ENCODE measurements at places on chromosomes 5 and 9.

DNA sequence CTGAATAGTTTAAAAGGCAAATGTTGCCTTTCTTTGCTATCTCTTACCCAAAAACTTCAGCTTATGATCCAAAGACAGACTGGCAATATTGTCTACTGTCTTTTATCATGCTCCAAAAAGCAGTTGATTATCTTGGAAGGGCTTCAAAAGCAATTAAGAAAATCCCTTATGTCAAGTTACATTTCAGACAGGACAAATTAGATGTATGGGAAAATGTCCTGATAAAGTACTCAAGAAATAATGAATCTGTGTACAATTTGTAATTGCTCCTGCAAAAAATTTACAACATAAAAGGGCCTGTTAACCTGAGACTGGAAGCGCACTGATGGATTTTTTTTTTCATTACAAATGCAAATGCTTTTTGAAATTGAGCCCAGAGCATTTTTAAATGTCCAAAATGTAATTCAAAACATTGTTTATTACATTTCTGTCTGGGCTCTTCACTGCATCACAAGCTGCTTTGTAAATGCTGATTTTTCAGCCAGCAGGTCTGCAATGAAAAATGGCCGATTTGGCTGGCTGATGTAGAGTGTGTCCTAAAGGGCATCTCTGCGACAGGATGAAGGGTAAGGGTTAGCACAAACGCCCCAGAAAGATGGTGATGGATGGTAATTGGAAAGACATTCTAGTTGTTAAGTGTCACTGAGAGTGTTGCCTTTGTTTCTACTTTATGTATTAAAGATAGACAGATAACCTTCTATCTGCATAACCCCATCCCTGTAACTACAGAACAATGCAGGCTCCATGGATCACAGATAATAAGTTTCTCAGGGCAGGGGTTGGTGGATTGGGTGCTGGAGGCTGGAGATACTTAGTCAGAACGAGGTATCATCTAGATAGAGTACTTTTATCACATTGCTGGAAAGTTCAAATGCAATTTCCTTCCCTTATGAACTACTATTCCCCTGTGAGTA is 27.0 kb downstream of the MAT2B start:
- no peak for DNase-seq

DNA sequence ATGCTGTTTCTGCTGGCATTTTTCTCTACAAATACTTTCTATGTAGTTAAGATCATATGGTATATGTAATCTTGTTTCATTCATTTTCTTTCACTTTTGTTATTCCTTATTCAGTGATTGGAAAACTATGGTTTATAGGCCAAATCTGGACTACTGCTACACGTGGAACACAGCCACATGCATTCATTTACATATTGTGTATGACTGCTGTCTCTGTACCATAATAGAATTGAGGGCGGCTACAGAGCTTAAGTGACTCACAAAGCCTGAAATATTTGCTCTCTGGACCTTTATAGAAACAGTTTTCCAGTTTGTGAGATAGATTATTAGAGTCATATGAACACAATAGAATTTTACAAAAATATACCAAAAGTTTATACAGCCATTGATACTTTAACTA is 133.6 kb upstream of the CDKN2B start:
- DNase-seq: no peak

GRCh38 chr5:135426102-135427082 is 20.8 kb downstream of the DCANP1 start:
- no peak for DNase-seq

DNA sequence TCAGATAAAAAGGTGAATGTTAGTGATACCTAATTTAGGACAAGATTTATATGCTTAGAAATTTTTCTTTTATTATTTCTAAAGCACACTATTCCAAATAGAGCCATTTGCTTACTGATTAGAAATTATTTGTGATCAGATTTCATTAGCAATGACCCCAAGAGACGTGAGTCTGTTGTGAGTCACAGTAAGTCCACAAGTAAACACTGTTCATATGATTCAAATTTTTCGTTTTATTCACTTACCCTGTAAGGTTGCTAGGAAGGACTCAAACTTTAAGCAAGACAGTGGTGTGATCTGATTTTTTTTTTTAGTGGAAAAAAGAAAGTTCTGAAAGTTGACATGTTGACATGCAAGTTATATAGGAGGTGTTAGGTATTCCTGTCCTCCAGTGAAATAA is 1.2 kb downstream of the CARD6 start:
- no peak for DNase-seq

DNA sequence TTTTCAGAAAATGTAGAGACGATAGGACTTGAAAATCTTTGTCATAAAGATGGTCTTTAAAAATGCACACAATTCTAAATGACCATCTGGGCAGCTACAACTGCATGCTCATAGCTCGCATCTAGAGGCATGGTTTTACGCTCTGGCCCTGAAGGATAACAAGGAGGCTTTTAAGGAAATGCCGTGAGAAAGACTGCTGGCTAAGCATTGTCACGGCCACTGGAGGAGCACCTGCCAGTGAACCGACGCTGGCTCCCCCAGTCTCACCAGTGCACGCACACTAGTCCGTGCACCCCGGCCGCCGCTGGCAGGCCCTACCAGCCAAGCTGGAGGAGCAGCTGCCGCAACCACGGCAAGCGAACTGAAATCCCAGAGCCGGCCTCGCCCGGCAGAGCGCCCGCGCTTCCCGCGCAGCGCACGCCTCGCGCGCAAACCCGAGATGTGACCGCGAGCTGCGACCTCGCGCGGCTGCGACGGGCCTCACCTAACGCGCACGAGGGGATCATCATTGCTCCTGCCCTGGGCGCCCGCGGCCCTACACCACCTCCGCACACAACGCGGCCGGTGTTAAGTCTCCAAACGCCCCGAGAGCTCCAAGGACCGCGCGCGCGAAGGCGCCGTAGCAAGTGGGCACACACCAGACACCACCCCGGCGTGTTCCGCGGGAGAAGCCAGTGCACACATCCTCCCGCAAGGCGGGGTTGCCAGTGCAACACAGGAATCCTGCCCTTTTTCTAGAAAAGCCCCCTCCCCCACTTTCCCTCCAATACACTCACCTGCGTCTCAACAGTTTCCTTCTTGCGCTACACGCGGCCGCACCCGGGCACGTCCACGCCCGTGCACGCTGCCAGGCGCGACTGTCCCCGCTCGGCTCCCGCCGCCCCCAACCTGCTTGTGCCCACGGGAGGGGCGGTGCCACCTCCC is 5.3 kb downstream of the ELAVL2 start:
- DNase-seq: no peak

- no peak for DNase-seq
These were observed 5.7 kb downstream of the CDO1 start for GRCh38 chr5:115810761-115811160.

DNA sequence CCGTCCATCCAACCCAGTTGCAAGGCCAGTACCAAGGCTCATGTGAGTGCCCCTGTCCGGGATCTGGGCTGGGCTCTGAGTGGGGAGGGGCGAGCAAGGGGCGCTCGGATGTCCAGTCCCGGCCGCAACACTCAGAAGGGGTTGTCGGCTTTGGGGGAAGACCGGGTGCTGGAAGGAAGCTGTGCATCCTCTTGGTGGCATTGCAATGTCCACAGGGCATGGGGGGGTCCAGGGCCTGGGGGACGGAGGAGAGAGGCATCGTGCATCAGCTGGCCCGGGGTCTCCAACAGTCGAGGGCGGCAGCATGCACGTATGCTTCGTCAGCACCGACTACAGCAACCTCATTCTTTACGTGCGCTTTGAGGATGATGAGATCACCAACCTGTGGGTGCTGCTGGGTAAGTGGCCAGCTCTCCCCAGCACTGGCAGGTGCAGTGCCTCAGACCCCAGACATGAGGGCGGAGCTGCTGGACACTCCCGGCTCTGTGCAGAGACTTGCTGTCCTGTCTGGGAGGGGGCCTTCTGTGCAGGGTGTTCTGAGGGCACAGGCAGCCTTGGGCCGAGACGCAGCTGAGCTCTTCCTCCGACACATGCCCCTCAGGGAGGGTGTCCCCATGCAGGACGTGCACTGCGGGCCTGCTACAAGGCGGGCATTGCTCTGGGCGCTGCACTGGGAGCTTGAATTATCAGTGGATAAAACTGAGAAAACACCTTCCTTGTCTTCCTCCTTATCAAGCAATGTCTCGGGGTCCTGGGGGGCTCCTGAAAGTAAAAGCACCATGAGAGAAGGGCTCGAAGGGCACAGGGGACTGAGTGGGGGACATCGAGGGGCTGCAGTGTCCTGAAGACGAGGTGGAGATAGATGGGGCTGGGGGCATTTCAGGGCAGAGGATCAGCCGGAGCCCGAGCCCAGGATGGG is 22.5 kb downstream of the GLT6D1 start:
- no peak for DNase-seq

GRCh38 chr5:142293486-142293885 is 31.3 kb downstream of the SPRY4 start:
- DNase-seq: no peak

- DNase-seq: no peak
These were observed 31.3 kb downstream of the TNFSF15 start for GRCh38 chr9:114774524-114774923.

GRCh38 chr9:10265153-10265631 is 347.6 kb downstream of the PTPRD start:
- no peak for DNase-seq

GRCh38 chr5:83856881-83857280 is 136.2 kb upstream of the HAPLN1 start:
- no peak for DNase-seq

DNA sequence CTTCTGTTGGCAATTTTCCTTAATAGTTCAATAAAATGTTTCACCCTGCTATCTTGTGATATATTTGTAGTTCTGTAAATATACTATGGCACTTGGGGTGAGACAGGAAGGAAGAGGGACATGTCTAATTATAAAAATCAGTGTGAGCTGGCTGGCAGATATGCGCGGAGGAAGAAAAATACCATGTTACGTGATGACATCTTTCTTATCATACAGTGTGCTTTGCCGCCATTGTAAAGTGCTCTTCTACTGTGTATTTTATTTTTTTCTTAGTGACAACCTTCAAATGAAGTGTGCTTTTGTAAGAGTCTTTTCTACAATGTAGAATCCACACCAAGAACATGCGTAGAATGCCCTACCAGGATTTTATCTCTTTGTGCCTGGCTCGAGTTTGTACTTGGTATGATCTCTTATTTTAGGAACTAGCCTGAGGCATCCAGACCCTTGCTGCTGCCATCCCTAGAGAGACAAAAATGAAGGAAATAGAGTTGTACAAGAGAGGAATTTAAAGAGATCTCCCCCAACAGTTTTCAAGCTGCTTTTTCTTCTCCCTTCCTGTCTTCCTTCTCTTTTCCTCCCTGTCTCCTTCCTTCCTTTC is 46.7 kb upstream of the RIOK2 start:
- no peak for DNase-seq

DNA sequence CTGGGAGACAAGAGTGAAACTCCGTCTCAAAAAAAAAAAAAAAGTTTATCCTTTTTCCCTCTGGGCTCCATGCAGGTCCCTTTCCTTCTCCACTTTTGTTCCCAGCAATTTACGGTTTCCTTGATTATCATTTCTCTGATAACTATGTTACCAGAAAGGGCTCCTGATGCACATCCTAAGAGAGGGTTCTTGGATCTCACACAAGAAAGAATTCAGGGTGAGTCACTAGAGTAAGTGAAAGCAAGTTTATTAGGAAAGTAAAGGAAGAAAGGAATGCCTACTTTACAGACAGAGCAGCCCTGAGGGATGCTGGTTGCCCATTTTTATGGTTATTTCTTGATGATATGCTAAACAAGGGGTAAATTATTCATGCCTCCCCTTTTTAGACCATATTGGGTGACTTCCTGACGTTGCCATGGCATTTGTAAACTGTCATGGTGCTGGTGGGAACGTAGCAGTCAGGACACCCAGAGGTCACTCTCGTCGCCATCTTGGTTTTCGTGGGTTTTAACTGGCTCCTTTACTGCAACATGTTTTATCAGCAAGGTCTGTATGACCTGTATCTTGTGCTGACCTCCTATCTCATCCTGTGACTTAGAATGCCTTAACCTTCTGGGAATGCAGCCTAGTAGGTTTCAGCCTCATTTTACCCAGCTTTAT is 13.5 kb upstream of the MELK start:
- no peak for DNase-seq

DNA sequence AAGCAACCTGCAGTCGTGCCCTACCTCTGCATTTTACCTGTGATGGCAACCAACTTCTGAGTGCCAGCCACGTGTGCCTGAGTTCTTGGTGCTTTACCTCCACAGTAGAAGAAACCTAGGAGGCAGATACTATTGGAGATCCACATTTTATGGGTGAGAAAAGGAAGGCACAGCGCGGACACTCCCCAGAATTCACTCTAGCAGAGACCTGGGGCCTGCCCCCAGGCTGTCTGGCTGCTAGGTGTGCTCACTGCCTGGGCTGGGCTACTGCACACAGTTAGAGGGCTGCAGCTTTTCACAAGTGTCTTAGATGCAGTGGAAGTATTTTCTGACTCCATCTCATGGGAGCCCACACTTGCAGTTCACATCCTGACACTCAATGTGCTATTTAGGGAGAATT is 598.8 kb upstream of the ADAMTS16 start:
- no peak for DNase-seq

DNA sequence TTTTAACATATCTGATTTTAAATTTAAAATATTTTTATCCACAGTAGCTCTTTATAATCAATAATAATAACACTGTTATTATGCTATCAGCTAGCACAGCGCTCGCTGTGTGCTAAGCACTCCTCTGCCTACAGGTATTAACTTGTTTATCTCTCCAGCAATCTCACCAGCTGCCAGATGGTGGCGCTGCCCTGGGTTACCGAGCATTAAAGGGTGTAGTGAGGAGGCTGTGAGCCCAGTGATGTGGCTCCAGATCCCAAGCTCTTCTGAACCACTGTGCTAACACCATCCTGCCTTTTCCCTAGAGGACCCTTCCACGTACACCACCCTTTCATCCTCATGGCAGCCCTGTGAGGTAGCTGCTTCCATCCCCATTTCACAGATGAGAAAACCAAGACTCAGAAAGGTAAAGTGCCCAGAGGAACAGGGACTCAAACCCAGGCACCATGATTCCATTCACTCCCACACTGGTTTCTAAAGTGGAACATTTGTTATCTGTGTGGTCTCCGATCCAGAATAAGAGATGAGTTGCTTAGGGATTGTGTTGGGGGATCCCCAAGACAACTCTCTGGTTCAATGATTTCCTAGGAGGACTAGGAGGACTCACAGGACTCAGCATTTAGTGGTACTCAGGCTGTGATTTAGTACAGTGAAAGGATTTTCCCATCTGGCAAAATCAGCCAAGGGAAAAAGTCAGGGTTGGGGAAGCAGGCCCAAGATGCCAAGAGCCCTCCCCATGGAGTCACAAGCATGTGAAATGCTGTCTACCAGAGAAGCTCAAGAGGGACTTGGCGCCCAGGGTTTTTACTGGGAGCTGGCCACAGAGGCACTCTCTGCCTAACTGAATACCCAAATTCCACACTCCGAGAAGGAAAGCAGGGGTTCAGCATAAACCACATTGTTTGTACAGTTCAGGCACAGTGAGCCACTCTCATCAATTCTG is 7.0 kb downstream of the IGFBPL1 start:
- no peak for DNase-seq

GRCh38 chr9:135147474-135147805 is 60.0 kb downstream of the OLFM1 start:
- no peak for DNase-seq

Measured in cortex of kidney (tissue), 1 donor.